Gastroesophageal sphincter (tissue), 4 donors: ENCODE measurements at places on chromosomes 4 and X.
A peak's percentile ranks its signal among the peaks of the same experiment; 100 is the strongest.

DNA sequence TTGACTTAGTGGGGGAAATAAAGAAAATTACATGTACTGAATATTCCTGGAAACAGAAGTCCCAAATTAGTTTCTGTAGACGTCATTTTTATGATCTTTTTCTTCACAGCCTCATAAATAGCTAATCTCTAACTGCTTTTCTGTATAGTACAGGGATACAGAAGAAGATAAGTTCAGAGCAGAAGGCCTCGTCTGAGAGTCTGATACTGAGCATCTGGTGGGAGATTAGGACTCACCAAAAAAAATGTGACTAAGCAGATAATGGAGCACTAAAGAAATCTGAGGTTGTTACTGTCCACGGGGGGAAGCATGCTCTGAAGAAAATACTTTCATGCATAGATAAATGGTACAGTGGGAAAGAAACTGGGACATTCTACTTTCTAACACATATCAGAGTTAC is 115.3 kb upstream of the TRPC5 start:
- H3K4me1 ChIP-seq = no peaks in the 10 kb centered on the region
- H3K36me3 ChIP-seq = no peaks in the 10 kb centered on the region
- H3K27ac ChIP-seq = no peak overlapping the region
- no peaks in the 10 kb centered on the region for H3K27me3 ChIP-seq
- no peak overlapping the region for H3K4me3 ChIP-seq
- no peak for ATAC-seq

- no peaks in the 10 kb centered on the region for H3K27me3 ChIP-seq
- H3K4me1 ChIP-seq = no peaks in the 10 kb centered on the region
- no peaks in the 10 kb centered on the region for H3K36me3 ChIP-seq
- no peak overlapping the region for H3K4me3 ChIP-seq
- no peak overlapping the region for H3K27ac ChIP-seq
These were observed 60.2 kb upstream of the RPS6KA6 start for GRCh38 chrX:84248226-84248625.

DNA sequence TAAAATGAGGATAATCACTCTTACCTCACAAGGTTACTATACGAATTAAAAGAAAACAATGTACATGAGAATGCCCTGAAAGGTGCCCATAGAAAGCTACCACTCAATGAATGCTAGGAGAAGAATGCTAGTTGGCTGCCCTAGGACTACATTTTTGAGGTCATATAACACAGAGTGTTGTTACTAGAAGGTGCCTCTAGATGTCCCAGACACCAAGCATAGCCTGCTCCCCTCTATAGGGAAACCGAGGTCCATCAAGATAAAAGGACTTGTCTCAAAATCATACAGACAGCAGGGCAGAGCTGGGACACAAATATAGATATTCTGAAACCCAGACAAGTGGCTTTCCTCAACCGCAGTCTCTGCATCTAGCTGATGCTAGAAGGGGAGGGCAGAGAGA is 147.0 kb upstream of the ARHGEF9 start:
- H3K36me3 ChIP-seq = no peaks in the 10 kb centered on the region
- no peak overlapping the region for H3K27ac ChIP-seq
- H3K4me1 ChIP-seq = no peaks in the 10 kb centered on the region
- no peaks in the 10 kb centered on the region for H3K27me3 ChIP-seq
- H3K4me3 ChIP-seq = no peak overlapping the region

DNA sequence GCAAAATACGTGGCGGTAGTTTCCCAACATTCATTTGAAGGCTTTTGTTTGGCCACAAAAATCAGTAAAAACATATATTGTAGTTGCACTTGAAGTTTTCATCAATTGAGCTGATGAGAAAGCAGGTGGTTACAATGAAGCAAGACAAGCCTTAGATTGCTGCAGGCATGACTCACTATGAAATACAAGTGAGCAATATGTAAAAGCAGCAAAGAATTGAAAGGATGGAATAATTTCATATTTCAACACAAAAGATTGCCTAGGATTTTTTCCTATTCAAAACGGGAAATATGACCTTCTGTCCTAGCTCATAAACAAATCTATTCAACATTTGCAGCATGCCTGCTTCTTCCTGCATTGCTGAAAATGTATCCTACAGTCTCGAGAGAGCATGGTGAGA is 190.9 kb upstream of the BANK1 start:
- no peaks in the 10 kb centered on the region for H3K36me3 ChIP-seq
- H3K4me3 ChIP-seq = no peak overlapping the region
- H3K27me3 ChIP-seq = no peaks in the 10 kb centered on the region
- no peaks in the 10 kb centered on the region for H3K4me1 ChIP-seq
- ATAC-seq = no peak

DNA sequence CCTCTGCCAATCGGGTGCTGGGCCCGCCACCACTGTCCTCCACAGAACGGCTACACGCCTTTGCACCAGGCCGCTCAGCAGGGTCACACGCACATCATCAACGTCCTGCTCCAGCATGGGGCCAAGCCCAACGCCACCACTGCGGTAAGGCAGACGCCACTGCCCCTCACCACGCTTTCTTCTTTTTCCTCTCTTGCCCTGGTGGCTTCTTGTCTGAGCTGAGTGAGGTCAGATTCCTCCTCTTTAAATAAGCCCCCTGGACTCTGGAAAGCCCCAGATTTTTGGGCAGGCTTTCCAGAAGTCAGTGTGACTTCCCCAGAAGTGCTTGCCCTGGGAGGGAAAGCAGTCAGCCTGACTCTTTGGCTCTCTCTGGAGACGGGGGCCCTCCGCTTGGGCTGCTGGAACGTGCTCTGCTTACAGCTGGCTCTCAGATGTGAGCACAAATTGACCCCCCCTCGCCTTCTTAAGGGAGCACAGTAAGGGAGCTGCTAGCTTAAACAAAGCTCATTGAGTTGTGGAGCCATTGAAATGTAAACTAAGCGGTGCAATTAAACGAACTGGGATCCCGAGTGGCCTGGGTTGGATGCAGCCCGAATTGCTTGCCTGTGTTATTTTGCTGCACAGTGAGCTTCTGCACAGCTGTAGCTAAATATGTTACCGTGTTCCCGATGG is 243.1 kb downstream of the ANK2 start:
- no peaks in the 10 kb centered on the region for H3K27me3 ChIP-seq
- H3K36me3 ChIP-seq = no peaks in the 10 kb centered on the region
- peaks cover 6% of the 10 kb centered on the region for H3K4me1 ChIP-seq
- peak; percentile 62 for ATAC-seq

- no peaks in the 10 kb centered on the region for H3K4me1 ChIP-seq
- H3K27me3 ChIP-seq = no peaks in the 10 kb centered on the region
- H3K4me3 ChIP-seq = no peak overlapping the region
- no peak for ATAC-seq
- no peak overlapping the region for H3K27ac ChIP-seq
- no peaks in the 10 kb centered on the region for H3K36me3 ChIP-seq
These were observed 33.7 kb downstream of the STK32B start for GRCh38 chr4:5084911-5085475.

GRCh38 chr4:156954587-156954986 is 17.0 kb downstream of the PDGFC start:
- H3K27ac ChIP-seq = no peak overlapping the region
- H3K4me3 ChIP-seq = no peak overlapping the region
- H3K36me3 ChIP-seq = no peaks in the 10 kb centered on the region
- no peaks in the 10 kb centered on the region for H3K27me3 ChIP-seq
- peaks cover 64% of the 10 kb centered on the region for H3K4me1 ChIP-seq
- ATAC-seq = peak; percentile 67

DNA sequence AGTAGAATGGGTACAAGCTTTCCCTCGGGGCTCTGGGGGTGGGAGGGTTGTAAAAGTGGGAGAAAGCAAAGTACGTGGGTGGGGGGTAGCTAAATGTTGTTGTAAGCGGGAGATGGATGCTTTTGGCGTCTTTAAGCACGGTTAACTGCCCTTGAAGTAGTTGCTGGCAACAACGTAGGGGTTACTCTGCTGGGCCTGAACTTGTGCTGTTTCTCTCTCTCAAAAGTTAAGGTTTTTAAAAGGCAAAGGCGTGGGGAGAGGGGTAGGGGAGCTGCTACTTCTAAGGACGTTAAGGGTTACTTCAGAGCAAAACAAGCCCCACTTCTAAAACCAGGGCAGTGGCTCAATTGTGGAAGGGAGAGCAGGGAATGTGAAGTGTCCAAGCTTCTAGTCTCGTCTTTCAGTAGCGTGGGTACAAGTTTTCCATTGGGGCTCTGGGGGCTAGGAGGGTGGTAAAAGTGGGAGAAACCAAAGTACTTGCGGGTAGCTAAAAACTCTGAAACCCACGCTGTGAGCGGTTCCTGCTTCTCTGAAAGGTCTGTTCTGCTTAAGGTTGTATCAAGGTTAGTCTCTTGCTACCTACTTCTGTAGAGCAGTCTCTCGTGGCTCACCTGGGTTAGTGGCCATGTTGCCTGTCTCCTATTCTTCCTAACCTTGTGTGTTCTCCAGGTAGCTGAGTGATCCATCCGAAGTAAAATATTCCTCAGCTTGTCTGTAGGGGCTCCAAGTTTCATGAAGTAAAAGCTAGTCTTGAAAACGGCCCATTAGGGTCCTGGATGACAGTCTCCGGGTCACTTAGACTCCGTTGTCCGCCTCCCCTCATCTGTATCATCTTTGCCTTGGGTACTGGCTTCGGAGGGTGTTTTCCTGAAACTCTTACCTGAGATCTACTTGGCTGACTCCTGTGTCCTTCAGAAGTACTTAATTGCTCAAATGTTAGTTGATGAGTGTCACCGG is 1.7 kb upstream of the WDR1 start:
- peaks cover 20% of the 10 kb centered on the region for H3K36me3 ChIP-seq
- peak overlapping the region; percentile 93 for H3K27ac ChIP-seq
- peak overlapping the region; percentile 93 for H3K4me3 ChIP-seq
- no peaks in the 10 kb centered on the region for H3K27me3 ChIP-seq

- no peak overlapping the region for H3K4me3 ChIP-seq
- H3K4me1 ChIP-seq = no peaks in the 10 kb centered on the region
- no peaks in the 10 kb centered on the region for H3K36me3 ChIP-seq
- ATAC-seq = peak; percentile 81
- H3K27me3 ChIP-seq = peaks cover 9% of the 10 kb centered on the region
These were observed 10.8 kb upstream of the SFRP2 start for GRCh38 chr4:153799694-153800074.

- no peak overlapping the region for H3K27ac ChIP-seq
- H3K4me1 ChIP-seq = no peaks in the 10 kb centered on the region
- H3K36me3 ChIP-seq = no peaks in the 10 kb centered on the region
- ATAC-seq = no peak
- H3K4me3 ChIP-seq = peak overlapping the region; percentile 73
- H3K27me3 ChIP-seq = no peaks in the 10 kb centered on the region
These were observed 1.1 kb downstream of the CDKL2 start for GRCh38 chr4:75629239-75629638.

DNA sequence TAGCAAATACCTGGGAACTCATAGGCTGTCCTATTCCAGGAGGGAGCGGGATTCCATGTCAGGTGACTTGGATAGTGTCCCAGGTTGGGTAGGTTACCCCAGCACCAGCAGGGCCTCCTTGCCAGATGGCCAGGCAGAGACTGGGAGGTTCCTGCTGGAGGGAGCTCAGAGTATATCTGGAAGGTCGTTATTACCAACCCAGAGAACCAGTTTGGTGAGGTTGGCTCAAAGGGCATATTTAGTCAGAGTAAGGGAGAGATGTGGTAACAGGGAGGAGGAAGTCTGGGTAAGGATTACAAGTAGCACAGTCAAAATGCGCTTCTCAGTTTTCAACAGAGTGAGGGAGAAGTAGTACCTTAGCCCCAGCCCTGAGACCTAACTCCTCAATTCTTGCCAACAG is 53.3 kb upstream of the LNX1 start:
- no peak overlapping the region for H3K27ac ChIP-seq
- no peak for ATAC-seq

DNA sequence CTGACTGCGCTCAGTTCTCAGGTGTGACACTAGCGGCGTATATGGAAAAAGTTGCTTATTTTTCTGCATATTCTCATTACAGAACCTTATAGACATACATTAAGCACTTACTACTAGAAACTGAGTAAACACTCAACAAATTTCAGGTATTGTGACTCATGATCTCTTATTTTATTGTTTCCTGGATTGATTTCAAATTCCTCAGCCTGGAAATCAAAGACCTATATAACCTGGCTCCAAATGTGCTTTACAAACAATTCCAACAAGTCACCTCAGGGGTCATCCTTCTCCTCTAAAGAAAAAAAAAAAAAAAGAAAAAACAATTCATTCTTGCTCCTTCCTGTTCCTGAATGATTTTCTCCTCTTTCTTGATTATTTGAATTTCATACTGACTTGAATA is 152.3 kb downstream of the ADAM29 start:
- no peak for ATAC-seq
- H3K27me3 ChIP-seq = no peaks in the 10 kb centered on the region
- no peaks in the 10 kb centered on the region for H3K4me1 ChIP-seq
- H3K4me3 ChIP-seq = no peak overlapping the region
- no peak overlapping the region for H3K27ac ChIP-seq

DNA sequence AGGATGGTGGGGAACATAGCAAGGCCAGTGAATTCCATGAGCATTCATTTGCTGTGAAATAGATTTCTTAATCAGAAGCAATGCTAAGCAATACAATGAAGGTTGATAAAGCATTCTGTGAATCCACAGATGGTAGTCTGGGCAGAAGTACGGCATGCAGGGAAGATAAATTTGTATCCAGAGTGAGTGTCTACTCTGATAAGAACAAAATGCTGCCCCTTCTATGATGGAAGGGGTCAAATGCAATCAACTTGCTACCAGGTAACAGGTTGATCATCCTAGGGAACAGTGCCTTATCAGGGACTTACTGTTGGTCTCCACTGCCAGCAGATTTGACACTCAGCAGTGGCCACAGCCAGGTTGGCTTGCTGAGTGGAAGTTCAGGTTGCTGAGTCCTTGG is 189.4 kb downstream of the MAB21L2 start:
- no peaks in the 10 kb centered on the region for H3K27me3 ChIP-seq
- no peak overlapping the region for H3K4me3 ChIP-seq
- no peak for ATAC-seq
- no peaks in the 10 kb centered on the region for H3K4me1 ChIP-seq

- H3K36me3 ChIP-seq = no peaks in the 10 kb centered on the region
- peaks cover 86% of the 10 kb centered on the region for H3K27me3 ChIP-seq
- no peak overlapping the region for H3K4me3 ChIP-seq
- H3K4me1 ChIP-seq = no peaks in the 10 kb centered on the region
These were observed 86.8 kb downstream of the FAM53A start for GRCh38 chr4:1597021-1597931.
